Suprapubic skin (tissue), 4 donors: ENCODE measurements at places on chromosomes 3 and 15. TPM values are rescaled to one million over a fixed set of nuclear protein-coding genes. Genes with fewer than 3 reads are reported as not detected.

ST6GAL1 gene
- total RNA-seq = 26.8 TPM

GOLGA8G gene
- total RNA-seq = not detected

EOMES gene
- not detected for total RNA-seq

DNA sequence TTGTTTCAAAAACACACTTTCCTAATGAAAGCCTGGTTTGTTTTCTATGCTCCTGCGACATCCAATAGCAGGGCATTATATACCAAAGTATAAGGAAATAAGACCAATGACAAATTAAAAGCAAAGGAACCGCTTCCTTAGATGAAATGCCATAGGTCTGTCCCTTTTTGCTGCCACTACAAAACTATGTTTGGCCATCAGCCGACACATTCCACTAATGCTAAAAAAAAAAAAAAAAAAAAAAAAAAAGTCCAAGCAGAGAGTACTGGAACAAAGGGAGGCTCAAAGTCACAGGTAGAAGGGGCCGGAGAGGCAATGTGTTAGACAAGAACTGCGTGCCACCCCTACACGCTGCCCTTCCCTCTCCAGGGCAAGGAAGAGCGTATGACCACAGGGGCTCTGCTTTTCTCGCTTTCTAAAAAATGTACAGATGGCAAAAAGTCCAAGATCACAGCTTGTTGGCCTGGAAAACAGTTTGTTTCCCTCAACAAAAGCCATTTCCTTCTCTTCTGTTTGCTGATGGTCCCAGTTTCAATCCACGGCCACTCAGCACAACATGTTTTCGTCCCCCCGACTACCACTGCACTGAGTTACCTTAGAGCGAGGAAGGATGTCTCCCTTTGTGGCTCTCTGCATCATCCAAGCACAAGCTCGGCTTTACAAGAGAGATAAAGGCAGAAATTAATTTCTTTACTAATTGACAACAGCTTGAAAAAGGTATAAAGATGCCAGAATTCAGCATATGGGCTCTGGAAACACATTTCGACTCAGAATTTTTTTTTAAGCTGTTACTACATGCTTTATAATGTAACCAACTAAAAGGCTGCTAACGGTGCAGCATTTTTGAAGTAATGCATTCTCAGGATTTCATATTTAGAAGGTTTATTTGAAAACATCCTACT, 70.8 kb downstream of the ABTB1 start:
- DNase-seq = no peak

DNA sequence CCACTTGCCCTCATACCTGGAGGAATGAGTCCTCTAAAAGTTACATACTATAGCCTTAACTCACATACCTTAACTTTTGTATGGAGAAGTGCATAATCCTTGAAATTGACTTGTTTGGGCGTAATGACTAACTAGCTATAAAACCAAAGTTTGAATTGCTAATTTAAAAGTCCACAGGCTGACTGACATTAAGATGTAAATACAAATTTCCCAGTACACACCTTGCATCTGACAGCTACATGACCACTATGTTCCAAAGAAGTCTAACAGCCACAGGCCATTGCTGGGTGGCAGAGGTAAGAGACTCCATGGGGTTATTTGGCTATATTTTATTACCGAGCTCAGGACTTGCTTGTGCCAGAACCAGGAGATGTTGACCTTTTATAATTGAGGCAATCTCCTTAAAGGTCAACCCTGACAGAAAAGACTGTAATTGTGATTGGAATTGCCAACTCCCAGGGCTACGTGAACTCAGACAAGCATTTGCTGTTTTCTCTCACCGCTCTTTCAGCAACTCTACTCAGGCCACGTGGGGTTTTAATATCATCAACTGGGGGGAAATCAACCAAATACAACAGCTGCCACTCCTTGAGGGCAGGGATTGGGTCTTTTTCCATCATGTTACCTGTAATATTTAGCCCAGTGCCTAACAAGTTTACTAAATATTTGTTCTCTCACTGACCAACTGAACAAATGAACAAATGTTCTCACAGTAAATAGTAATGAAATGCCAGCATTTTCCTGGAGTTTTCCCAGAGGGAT, 139.9 kb downstream of the SEMA6D start:
- DNase-seq = no peak

- no peak for DNase-seq
Measured at GRCh38 chr3:149443545-149443912, 31.0 kb upstream of the TM4SF4 start.

- no peak for DNase-seq
Measured at GRCh38 chr3:177946497-177946896, 589.7 kb upstream of the KCNMB2 start.

DNA sequence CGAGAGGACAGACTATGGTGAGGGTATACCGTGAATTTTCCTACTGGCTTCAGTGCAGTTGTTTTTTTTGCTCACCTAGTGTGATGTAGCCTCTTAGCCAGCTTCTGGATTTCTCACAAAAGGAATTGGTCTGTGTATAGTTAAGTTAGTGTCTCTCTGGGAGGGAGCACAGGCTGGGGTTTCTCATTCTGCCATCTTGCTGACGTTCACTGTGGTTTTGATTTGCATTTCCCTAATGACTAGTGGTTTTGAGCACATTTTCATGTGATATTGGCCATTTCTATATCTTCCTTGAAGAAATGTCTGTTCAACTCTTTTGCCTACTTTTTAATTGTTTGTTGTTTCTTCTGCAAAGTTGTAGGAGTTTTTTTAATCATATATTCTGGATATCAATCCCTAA, 2.2 kb upstream of the CD86 start:
- no peak for DNase-seq

DNA sequence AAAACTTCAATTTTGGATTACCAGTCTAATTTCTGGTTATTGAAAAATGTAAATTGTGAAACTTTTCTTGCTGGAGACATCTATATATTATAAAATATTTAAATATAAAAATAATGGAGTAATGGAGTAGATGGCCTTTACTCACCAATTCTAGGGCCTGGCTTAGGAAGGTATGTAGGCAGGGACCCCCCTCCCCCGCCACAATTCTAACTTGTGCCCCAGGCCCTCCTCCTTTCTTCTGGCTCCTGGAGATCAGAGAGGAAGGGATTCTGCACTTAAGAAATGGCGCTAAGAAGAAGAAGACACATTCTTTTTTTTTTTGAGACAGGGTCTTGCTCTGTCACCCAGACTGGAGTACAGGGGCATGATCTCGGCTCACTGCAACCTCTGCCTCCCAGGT, 49.5 kb downstream of the CGNL1 start:
- no peak for DNase-seq
